ENCODE measurements at places on chromosomes 4 and X.

DNA sequence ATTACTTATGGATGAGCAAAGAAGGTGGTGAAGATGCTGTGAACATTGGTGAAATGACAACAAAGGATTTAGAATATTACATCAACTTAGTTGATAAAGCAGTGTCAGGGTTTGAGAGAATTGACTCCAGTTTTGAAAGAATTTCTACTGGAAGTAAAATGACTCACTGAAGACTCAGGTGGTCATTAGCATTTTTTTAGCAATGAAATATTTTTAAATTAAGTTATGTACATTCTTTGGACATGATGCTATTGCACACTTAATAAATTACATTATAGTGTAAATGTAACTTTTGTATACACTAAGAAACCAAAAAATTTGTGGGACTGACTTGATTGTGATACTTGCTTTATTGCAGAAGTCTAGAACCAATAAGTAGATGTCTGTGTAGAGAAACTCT lies 56.9 kb downstream of the USO1 start:
- no peak for DNase-seq

DNA sequence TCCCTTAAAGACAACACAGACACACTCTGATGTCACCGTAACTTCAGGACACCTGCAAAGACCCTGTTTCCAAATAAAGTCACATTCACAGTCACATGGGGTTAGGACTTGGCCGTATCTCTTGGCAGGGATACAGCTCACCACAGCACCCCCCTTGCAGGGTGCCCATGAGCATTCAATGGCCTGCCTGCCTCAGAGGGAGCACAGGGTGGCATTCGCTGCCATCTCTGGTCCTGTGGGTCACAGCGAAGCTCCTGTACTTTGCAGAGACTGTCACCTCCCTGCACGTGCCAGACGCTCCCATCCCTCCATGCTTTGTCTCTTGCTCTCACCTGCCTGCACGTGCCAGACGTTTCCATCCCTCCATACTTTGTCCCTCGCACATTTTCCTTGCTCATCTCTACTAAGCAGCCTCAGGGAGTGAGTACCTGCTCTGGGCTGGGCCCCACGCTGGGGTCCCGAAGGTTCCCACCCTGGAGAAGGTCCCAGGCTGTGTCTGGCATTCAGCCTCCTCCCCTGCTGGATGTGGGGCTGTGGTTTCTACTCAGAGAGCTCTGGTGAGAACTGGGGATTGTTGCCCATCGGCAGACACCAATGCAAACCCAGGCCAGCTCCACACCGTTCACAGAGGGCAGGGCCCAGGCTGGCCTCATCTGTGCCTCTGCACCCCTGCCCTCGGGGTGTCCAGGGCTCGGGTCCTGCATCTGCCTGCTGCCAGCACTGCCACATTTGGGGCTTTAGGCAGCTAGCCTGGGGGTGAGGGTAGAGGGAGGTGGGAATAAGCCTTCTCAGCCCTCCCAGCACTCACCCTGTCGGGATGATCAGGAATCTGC lies 15.8 kb downstream of the HTRA3 start:
- no peak for DNase-seq

DNA sequence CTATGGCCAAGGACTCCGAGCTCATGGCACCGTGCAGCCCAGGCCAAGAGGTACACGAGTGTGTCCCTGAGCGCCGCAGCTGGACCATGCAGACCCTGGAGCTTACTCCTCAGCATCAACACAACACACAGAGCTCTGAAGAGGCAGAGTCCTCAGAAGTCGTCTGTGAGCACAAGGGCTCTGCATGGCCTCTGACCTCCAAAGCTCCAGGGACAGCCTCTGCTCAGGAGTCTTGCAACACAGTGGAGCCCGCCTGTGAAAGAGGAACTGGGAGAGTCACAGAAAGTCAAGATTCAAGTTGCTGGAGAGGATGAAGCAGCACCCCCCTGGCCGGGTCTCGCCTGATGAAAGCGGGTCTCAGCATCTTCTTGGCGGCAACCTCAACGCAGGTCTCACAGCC lies 2.9 kb downstream of the LRPAP1 start:
- no peak for DNase-seq

DNA sequence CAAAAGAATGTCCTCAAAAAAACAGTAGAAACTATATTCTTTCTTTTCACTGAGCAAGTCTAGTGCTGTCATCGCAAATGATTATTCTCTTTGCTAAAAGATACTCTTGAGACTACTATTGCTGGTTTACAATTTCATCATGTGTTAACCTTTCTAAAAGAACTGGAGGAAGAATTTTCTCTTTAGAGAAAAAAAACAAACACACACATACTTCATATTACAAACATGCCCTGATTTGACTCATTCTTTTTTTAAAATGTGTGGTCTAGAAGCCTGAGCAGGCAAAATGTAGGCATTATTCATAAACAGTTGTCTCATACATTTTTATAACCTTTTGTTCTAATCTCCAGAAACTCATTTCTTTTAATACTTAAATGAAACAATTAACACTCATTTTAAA lies 60.6 kb upstream of the FAT4 start:
- DNase-seq: no peak

DNA sequence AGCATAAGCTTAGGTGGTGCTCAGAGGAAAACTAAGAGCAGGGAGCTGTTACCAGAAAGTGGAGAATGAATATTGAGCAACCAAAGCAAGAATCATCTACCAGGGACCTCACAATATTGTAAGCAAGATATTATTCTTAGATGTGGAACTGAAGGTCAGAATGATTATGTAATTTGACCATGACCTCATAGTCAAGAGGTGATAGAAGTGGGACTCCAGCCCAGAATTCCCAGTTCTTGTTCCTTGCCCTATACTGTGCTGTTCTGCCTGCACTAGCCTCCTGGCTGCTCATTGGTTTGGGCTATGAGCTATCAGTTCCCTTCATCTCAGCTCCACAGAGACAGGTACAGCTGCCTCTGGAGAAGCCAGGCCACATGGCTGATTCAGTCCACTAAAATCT lies 229.4 kb downstream of the LDB2 start:
- DNase-seq: no peak

DNA sequence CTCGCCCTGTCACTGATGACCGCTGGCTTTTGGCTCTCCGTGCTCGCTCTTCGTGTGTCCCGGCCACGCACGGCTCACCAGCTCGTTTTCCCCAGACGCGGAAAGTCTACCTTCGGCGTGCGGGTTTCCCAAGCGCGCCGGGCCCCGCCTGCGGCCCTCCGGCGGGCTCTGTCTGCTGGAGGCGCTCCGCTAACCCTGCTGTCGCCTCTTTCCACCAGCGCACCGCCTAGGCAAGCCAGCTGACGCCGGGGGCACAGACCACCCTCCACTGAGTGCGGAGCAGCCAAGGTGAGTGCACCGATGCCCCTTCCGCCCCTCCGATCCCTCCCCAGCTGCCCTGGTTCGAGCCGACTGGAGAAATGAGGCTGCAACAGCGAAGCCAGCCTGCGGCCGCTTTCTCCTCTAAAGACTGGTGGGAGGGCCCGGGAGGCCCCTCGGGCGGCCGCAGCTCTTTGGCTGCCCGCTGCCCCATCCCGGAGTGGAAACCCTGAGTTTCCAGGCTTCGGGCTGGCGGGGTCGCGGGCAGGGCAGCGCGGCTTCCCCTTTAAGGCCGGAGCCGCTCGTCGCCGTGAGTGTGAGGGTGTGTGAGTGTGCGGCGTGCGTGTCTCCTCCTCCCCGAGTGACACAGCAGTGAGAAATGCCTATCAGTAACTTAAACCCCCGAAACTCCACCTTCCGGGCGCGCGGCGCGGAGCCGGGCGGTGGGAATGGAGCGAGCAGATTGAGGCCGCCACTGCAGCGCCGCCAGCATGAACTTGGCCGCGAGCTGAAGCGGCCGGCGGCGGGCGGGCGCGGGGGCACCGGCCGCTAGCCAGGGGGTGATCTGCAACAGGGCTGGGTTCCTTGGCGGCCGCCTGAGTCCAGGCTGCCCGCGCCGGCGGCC lies at the start of gene MAMLD1:
TSS of gene MAMLD1 (plus strand) at position 719 of the 883 bp plus-strand sequence. CDS start 82,200 bp downstream, outside the sequence.
- peak; percentile 54 for DNase-seq

- no peak for DNase-seq
Observed at GRCh38 chr4:101790521-101791181, at the start of gene BANK1. BANK1 (plus strand) TSS chr4:101790730; CDS start chr4:101790881, 151 bp downstream.

DNA sequence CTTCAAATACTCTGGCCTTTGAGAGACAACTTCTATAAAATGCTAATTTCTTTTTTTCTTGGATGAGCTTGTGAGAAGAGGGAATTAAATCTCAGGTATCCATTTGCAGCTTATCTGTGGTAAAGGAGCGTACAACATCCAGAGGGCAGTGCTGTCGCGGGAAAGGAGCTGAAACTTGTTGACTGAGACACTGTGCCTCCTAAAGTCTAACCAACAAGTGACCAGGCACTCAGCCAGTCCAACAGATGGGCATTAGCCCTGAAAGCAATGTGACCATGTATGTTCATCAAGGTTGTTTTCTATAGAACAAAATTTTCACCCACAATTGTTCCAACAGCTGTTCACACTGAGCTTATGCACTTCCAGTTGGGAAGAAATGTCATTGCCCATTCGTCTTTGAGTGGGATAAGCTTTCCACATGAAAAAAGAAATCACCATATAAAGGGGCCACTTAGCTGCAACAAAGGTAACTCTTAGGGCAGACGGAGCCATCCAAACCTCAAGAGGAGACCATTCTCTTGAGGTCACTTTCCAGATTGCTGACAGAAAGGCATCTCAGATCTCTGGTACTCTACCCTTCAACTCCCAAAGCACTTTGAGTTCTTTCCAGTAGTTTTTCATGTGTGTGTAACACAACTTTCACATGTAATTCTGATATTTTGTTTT lies 244.8 kb upstream of the NEIL3 start:
- DNase-seq: no peak

GRCh38 chr4:40157436-40157835 lies 39.4 kb upstream of the RHOH start:
- no peak for DNase-seq

DNA sequence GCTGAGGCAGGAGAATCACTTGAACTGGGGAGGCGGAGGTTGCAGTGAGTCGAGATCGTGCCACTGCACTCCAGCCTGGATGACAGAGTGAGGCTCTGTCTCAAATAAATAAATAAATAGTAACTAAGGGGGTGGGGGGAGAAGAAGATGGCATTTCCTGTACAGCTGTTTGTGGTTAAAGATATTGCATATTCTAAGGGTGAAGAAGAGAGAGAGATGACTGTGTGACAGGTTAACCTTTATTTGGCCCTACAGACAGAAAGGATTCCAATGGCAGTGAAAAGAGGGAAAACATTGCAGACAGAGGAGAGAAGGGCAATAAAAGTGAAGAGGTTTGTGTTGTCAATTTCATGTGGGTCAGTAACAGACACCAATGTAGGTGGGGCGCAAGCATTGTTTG lies 9.4 kb downstream of the TASL start:
- DNase-seq: no peak

DNA sequence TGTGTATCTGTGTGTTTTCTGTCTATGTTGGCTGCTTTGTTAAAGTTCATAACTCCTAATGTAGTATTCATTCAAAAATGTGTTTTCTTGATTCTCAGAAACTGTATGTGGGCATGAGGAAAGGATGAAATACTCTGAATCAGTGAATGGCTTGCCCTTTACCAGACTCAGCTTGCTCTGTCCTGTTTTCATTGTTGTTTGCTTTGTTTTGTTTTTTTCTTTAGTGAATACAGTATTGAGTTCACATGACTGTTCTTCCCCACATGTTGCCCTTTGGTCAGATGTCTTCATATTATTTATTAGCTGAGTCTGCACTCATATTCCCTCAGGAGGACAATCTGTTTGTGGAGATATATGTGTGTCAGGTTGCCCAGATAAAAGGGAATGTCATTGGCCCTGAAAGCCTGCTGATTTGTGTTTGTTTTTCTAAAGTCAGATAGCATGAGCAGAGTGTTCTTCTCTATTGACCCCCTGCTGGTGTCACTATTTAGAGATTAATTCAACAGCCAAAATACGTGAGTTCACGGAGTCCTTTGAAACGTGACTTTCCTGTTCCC lies 1184.4 kb downstream of the RPA4 start:
- no peak for DNase-seq

GRCh38 chr4:126071346-126072333 lies 756.9 kb downstream of the FAT4 start:
- DNase-seq: no peak

DNA sequence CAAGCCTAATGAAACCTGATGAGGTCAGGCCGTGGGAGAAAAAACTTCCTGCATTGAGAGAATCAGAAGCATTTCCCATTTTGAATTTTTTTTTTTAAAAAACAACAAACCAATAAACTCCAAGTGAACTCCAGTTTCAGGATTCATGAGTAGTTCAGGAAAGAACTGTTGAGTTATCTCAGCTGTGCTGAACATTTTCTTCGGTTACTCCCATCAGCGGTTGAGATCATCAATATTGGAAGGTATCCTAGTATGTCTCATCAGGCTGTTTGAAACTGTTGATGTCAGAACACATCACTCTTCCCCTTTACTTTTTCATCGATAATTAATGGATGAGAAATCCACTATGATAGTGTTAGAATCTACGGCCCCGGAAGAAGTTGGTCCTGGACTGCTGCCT lies 82.4 kb upstream of the ADGRG2 start:
- DNase-seq: no peak

DNA sequence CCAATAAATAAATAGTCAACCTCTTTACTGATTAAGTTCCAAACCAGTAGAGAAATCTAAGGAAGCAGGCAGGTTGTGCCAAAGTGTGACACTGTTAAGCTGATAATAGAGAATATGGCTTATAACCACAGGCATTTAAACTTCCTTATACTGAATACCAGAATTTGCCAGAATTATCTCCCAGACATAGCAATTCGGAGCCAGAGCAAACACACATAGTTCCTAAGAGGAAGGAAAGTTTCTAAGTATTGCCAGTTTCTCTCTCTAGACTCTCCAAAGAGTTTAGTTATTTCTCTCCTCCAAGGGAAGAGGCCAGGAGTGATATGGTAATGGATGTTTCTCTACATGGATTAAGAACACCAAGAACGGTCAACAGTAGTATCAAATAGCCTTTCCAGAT lies 191.7 kb upstream of the CPEB2 start:
- no peak for DNase-seq

GRCh38 chr4:103451341-103451740 lies 253.2 kb upstream of the CENPE start:
- DNase-seq: no peak

DNA sequence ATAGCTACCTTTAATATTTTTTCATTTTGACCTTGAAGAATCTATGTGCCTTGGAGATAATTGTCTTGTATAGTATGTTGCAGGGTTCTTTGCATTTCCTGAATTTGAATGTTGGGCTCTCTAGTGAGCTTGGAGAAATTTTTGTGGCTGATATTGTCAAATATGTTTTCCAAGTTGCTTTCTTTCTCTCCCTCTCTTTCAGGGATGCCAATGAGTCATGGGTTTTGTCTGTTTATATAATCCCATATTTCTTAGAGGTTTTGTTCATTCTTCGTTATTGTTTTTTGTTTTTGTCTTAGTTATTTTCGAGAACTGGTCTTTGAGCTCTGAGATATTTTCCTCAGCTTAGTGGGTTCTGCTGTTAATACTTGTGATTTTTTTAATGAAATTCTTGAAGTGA lies 20.7 kb downstream of the RAB40AL start:
- no peak for DNase-seq

- no peak for DNase-seq
Observed at GRCh38 chr4:65592089-65592488, 78.2 kb downstream of the EPHA5 start.

DNA sequence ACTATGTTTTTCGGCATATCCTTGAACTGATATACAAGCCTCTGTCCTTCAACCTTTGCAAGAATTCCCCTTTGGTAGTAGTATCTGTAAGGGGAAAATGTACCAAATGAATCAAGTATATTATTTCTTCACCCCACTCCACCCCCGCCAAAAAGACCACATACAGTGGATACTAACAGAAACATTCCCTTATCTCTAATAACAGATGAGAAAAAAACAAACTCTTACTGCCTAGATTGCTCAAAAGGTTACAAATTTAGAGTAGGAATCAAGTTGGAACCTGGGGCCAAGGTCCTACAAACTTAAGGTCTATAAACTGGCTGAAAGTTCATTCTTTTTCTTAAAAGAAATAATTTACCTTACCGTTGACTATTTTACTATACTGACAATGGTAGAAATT lies 45.0 kb downstream of the NOCT start:
- DNase-seq: no peak

All from thoracic aorta (tissue), 2 donors.